ENCODE measurements at places on chromosomes 3 and 15.

GRCh38 chr3:169100616-169101015 is 562.9 kb downstream of the MECOM start:
- no peak for DNase-seq

GRCh38 chr3:86723433-86723832 is 267.5 kb downstream of the VGLL3 start:
- DNase-seq, result no peak

- no peak for DNase-seq
Observed at GRCh38 chr3:171867981-171868380, 24.8 kb downstream of the TMEM212 start.

- no peak for DNase-seq
Observed at GRCh38 chr15:39846108-39846507, 63.5 kb upstream of the FSIP1 start.

GRCh38 chr3:54818486-54818885 is 109.4 kb downstream of the LRTM1 start:
- no peak for DNase-seq

- no peak for DNase-seq
Observed at GRCh38 chr15:27438403-27439375, 467.7 kb downstream of the GABRG3 start.

DNA sequence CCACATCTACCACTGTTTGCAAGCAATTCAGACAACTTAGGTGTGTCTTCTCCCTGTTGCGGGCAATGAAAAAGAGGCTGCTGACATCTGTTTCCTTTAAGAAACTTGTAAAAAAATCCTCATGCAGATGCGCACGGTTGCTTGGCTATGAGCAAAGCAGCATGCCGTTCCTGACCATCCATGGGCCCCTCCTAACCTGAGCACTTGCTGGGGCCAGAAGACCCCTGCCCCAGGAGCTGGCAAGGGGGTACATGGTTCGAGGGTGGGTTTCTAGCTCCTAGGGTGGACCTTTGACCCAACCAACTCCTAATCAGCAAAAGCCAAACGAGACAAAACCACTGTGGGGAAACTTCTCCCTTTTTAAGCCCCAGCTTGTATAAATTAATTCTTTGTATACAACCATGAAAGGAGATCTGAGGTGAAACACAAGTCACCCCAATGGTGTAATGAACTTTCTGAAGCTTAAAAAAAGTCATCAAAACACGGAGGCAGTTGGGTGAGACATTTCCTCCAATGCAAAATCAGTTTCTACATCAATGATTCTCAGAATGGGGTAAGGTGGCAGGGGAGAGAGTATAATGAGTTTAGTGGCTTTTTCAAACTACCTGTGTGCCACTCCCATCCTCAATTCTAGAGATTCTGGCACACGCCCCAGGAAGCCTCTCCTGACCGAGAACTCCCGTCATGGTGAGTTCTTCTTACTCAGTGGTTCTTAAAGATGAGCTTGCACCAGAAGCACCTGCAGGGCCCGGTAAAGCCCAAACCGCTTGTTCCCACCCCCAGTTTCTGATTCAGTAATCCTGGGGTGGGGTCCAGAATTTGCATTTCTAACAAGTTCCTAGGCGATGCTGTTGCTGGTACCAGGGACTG is 44.1 kb downstream of the CPN2 start:
- no peak for DNase-seq

GRCh38 chr3:128036119-128036518 is 16.1 kb upstream of the SEC61A1 start:
- DNase-seq, result no peak
